ENCODE measurements at places on chromosomes 6 and 20.

DNA sequence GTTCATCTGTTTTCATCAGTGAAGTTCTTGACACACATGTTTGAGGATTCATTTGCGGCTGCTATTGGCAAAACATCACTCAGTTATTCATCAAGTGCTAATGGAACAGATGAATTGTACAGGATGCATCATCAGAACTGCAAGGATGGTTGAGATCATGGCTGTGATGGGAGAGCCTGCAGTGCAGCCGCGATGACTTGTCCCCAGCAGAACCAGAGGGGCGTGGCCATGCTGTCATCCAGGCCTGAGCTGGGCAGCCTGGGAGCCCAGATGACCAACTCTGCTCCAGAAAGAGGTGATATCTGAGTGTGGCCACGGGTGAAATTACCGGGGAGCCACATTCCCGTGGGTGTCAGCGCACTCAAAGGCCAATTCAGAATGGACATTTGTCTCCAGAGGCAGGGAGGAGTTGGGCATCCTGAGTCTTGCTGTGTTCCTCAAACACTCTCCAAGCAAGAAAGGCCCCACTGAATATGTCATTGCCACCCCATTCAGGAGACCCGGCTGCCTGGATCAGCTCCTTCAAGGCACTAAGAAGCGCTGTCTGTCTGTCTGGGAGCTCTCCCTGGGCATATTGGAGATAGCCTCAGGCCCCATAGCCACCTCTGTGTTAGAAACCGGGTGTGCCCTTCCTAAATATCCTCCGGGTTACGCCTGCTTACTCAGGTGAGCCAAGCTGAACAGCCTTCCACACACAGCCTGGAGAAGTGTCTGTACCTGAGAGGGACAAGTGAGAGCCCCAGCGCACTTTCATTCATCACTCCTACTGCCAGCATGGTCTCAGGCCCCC is 66.7 kb downstream of the SYNDIG1 start:
- no peak for DNase-seq

DNA sequence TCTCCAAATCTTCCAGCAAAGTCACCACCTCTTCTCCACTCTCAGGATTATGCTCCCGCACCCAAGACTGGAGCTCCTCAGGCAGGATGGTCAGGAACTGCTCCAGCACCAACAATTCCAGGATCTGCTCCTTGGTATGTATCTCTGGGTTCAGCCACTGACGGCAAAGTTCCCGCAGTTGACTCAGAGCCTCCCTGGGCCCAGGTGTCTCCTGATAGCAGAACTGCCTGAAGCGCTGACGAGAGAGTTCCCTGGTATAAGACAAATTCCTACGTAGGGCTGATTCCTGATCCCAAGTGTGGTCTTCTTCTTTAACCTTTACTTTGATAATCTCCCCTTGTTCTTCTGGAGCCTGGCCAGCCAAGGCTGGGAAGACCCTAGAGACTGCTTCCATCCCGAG is 60.6 kb downstream of the GPX5 start:
- no peak for DNase-seq

DNA sequence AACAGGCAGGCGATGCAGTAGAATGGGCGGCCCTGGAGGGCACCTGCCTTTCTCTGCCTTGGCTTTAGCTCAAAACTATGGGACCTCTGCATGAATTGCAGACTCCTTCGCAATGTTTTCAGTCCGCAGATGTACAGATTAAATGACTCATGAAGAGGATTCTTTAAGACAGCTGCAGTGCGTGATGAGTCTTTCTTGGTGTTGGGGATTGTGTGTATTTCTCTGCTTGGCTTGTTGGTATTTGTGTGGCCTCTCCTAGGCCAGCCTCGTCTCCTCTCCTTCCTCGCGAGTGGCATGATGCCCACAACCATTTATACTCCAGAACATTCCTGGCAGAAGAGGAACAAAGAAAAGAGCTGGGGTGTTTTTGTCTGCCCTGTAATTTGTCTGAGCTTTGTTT is 110.6 kb downstream of the SYNDIG1 start:
- no peak for DNase-seq

- no peak for DNase-seq
Measured at GRCh38 chr20:40711079-40711478, 22.0 kb upstream of the MAFB start.

GRCh38 chr6:157020398-157020797 is 243.2 kb downstream of the ARID1B start:
- peak; percentile 37 for DNase-seq
